ENCODE measurements at places on chromosomes 12 and 14. TPM values are rescaled to one million over a fixed set of nuclear protein-coding genes. Genes with fewer than 3 reads are reported as not detected.

DNA sequence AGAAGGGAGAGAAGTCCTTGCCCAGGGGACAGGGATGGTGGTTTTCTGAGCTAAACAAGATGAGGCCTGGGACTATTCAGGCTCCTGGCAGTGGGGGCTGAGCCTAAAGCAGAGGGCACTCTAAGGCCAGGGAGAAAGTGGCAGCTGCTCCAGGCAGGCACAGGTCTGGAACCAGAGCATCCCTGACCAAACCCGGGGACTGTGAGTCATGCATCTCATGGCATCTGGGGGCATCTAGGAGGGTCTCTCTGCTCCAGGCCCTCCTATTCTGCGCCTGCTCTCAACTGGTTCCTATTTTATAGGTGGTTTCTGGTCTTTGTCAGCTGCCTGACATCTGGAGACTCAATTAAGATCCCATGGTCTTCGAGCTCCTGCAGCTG, 11.6 kb downstream of the KRT7 start:
- H3K4me3 ChIP-seq, result peak overlapping the region; percentile 62
- no peak for DNase-seq
- H3K27me3 ChIP-seq, result peaks cover 10% of the 10 kb centered on the region
- peak overlapping the region; percentile 90 for H3K27ac ChIP-seq
- no peaks in the 10 kb centered on the region for H3K36me3 ChIP-seq

DNA sequence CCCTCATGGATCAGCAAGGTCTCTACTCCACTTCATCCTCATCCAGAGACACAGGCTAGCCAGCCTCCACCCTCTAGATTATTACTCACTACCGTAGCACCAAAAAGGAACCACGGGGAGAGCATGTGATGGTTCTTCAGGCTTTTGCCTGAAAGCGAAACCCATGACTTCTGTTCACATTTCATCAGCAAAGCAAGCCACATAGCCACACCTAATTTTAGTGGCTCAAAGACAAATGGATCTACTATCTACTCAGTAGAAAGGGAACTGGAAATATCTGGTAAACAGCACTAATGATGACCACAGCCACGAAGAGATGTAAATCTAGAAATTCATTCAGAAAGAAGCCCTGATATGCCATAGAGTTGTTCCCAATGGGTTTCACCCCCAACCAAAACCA, 51.4 kb downstream of the VCPKMT start:
- peak; percentile 85 for DNase-seq
- H3K36me3 ChIP-seq, result peaks cover 19% of the 10 kb centered on the region
- H3K27ac ChIP-seq, result peak overlapping the region; percentile 97
- peaks cover 77% of the 10 kb centered on the region for H3K4me1 ChIP-seq
- H3K27me3 ChIP-seq, result no peaks in the 10 kb centered on the region

DNA sequence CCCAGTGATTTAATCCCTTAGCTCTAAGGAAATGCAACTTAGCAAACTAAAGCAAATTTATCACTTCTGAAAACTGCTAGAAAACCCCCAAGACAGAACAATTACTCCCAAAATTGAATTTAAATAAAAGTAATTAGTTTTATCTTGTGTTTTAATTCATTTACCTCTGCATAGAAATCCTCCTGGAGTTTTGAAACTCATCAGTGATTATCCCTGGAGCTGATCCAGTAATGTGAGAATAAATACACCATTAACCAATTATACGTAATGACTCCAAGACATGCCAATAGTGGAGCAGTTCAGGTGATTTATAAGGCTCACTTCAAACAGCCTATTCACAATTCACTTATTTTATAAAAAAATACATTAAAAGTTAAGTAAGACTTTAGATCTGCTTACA, 855.3 kb upstream of the FLRT2 start:
- no peaks in the 10 kb centered on the region for H3K36me3 ChIP-seq
- H3K27ac ChIP-seq, result no peak overlapping the region
- H3K4me1 ChIP-seq, result no peaks in the 10 kb centered on the region
- no peaks in the 10 kb centered on the region for H3K27me3 ChIP-seq
- no peak for DNase-seq

DNA sequence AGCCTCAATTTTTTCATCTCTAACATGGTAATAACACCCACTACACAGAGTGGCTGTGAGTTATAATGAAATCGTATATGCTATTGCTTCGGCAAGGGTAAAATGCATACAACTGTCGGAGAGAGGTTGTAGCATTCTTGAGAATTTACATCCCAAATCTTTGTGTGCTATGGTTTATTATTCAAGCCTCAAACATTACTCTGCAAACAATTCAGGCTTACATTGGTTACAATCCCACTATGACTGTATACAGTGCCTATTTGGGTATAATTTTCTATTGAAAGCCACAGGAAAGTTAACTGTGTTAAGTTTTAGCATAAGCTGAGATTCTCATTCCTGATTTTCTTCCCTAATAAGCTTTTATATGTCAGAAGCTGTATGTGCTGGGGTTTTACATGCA, 20.6 kb downstream of the SLC35F4 start:
- H3K27ac ChIP-seq, result no peak overlapping the region
- no peaks in the 10 kb centered on the region for H3K36me3 ChIP-seq
- DNase-seq, result no peak
- H3K4me1 ChIP-seq, result no peaks in the 10 kb centered on the region
- H3K27me3 ChIP-seq, result no peaks in the 10 kb centered on the region
- H3K4me3 ChIP-seq, result no peak overlapping the region

DNA sequence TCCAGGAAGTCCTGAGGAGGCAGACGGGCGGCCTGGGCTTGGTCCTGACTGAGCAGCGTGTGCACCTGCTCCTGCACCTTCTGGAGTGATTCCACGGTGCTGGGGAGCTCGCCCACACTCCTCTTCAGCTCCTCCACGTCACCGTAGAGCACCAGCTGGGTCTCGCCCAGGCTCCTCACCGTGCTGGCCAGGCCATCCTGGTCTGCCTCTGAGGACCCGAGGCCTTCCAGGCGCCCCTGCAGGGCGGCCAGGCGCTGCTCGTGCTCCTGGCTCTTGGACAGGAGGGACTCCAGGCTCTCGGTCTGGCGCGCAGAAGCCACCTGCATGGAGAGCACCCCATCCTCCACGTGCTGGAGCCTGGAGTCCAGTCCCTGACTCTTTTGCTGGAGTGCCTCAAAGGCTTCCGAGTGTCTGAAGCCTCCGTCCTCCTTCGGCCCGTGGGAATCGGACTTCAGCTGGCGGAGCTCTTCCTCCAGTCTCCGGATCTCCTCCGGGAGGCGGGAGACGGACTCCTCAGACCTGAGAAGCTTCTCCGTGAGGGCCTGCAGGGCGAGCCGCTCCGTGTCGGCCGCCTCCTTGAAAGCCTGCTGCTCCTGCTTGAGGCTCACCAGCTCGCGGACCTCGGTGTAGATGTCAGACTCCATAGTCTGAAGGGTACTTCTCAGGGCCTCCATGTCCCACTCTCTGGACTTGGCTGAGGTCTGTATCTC, 8.4 kb downstream of the CKAP4 start:
- peaks cover 14% of the 10 kb centered on the region for H3K36me3 ChIP-seq
- DNase-seq, result no peak
- no peak overlapping the region for H3K4me3 ChIP-seq
- no peaks in the 10 kb centered on the region for H3K4me1 ChIP-seq
- no peak overlapping the region for H3K27ac ChIP-seq
- no peaks in the 10 kb centered on the region for H3K27me3 ChIP-seq

GRCh38 chr12:269191-269590, 6.6 kb upstream of the SLC6A13 start:
- H3K4me1 ChIP-seq, result peaks cover 14% of the 10 kb centered on the region
- no peak overlapping the region for H3K27ac ChIP-seq
- no peak overlapping the region for H3K4me3 ChIP-seq
- DNase-seq, result no peak
- H3K27me3 ChIP-seq, result no peaks in the 10 kb centered on the region

The CELA1 gene
- 0.29 TPM for total RNA-seq

The MMP19 gene
- total RNA-seq, result not detected

The RIMBP2 gene
- not detected for total RNA-seq
